ENCODE measurements at places on chromosomes 4 and X.

GRCh38 chrX:64394874-64395567 is at the start of gene MTMR8:
TSS of gene MTMR8 (minus strand) at chrX:64395452. CDS start at chrX:64395363, 89 bp downstream.
- DNase-seq: peak; percentile 31

GRCh38 chr4:154521607-154522006 is 28.6 kb downstream of the PLRG1 start:
- no peak for DNase-seq

GRCh38 chr4:170012629-170012958 is 13.6 kb downstream of the MFAP3L start:
- DNase-seq: no peak

DNA sequence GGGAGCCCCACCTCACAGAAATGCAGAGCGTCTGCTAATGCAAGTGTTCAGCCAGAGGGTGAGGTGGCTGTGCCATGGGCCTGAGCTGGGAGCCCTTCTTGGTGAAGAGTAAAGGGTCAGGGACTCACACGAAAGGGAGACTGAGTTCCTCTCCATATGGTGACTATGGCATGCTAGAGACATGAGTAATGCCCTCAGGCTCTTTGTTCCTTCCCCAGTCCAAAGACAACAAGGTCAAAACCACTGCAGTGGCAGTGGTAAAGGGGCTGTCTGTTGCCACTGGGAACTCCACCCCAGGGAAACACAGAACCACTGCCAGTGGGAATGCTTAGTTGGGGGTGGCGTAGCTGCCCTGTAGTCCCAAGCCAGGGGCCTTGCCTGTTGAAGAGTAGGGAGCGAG is 22.4 kb downstream of the RAB40AL start:
- DNase-seq: no peak
